CD4-positive, alpha-beta T cell (primary cell): ENCODE measurements at places on chromosomes 5 and 9.

- DNase-seq, result no peak
These were observed 28.8 kb downstream of the LPCAT1 start for GRCh38 chr5:1494780-1495524.

GRCh38 chr5:65721050-65721719 lies 724 bp downstream of the SGTB start:
- no peak for DNase-seq

DNA sequence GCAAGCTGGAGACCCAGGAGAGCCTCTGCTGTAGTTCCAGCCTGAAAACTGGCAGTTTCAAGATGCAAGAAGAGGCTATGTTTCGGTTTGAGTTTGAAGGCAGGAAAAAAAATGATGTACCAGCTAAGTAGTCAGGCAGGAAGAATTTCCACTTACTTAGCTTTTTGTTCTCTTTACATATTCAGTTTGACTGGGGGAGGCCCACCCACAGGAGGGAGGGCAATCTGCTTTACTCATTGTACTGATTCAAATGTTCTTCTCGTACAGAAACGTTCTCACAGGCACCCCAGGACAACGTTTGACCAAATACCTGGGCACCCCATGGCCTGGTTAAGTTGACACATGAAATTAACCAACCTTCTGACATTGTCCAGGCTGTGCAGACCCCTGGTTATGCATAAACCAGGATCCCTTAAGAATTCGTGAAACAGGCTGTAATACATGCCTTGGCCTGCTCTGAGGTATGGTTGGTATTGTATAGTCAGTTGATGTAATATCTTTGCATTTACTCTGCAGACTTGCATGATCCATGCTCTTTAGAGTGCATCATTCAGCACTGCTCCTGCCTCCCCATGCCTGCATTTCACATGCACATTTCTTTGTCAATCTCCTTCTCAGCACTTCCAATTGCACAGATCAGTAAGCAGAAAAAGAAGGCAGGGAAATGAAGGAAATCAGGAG lies 687.1 kb downstream of the TAF11L14 start:
- DNase-seq, result no peak

- DNase-seq, result no peak
These were observed 63.5 kb upstream of the GARNL3 start for GRCh38 chr9:127201071-127201541.

DNA sequence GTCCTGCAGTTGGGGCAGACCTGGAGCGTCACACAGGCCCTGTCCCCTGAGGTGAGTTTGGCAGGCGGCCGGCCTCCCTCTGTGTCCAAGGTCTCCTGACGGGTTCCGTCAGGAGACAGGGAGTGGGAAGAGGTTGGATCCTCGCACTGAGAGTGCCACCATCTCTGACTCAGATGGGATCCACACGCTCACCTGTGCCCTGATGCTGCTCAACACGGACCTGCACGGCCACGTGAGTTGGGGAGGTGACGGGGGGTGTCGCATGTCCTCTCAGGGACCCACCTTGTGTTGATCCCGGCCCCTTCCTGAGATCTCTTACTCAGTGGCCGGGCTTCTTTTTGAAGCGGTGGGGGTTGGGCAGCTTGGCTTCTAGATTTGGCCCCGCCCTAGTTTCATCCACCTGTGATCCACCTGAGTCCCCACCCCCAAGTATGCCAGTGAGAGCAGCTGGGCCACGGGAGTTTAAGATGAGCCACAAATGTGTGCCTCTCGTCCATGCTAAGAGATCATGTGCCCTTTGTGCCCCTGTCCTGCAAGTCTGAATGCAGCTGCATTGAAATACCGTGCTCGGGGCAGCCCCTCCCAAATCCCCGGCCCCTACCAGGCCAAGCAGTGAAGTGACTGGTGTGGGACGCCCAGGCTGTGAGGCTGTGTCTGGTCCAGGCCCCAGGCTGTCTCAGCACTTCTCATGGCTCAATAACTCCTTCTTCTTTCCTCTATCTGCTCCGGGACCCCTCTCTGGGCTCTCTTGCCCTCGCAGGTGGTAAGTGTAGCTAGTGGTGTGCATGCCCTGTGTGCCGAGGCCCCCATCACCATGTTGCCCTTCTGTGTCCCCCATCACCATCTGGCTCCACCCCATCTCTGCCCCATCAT lies 27.2 kb downstream of the PSD2 start:
- no peak for DNase-seq

DNA sequence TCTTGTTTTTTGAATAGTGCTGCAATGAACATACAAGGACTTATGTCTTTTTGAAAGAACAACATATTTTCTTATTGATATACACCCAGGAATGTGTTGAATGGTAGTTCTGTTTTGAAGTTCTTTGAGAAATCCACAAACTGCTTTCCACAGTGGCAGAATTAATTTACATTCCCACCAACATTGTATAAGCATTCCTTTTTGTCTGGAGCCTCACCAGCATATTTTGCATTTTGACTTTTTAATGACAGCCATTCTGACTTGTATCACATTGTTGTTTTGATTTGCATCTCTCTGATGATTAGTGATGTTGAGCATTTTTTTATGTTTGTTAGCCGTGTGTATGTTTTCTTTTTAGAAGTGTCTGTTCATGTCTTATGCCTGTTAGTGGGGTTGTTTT lies 524.9 kb downstream of the SEMA5A start:
- no peak for DNase-seq

DNA sequence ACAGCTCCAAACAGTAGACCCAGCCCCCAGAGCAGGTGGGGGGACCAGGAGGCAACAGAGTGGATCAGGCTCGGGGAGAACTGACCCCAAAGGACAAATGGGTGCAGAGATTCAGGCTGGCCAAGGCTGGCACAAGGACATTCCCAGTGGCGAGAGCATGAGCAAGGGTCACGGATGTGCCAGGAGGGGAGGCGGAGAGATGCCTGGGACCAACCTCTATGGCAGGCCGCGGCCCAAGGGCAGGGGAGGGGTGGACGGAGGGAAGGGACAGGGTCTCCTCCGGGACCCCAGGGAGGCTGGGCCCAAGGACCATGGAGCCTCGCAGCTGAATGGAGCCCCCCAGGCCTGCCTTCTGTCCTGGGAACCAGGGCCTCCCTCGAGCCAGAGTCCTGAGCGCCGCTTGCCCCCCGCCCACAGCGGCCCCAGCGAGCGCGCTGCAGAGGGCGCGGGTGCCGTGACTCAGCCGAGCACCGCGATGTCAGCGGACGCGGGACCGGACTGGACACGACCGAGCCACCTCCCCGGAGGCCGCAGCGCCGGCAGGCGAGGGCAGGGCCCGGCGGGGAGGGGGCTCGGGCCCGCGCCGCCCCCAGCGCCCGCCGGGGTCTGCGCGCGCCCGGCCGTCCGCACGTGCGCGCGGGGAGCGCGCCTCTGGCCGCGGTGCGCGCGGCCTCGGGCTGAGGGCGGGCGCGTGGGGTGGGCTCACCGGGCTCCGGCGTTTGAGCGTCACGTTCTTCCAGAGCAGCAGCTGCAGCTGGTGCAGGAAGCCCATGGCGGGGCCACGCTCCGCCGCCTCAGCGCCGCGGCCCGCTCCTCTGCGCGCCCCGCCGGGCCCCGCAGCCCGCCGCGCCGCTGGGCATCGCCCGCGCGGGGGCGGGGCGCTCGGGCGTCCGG lies at the start of gene ABCA2:
Gene ABCA2 (minus strand): TSS at position 869 of the 894 bp plus-strand sequence. CDS start 97 bp downstream, at position 772.
- DNase-seq, result no peak

DNA sequence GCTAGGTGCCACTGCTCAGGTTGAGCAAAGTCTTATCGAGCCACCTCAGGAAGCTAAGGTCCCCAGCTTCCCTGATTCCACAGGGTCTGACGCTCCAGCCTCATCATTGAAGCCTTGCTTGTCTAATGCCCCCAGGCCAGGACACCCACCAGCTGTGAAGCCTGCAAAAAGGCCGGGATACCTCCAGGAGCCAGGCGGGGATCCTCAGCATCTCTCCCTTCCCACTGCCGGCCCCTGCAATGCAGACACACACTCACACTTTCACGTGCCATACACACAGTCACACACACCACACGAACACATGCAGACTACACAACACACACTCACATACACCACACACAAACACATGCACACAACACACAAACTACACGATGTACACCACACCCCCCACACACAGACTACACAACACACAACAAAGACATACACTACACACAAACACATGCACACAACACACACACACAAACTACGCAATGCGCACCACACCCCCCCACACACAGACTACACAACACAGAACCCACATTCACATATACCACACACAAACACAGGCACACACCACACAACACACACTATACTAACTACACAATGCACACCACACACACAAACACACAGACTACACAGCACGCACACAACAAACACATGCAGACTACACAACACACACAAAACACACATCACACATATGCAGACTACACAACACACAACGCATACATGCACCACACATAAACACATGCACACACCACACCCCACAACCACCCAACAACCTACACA lies 17.8 kb upstream of the S1PR3 start:
- no peak for DNase-seq

GRCh38 chr5:56566374-56567249 lies 248.7 kb upstream of the MAP3K1 start:
- DNase-seq, result no peak

- no peak for DNase-seq
These were observed 13.7 kb upstream of the NXNL2 start for GRCh38 chr9:88521308-88521707.

DNA sequence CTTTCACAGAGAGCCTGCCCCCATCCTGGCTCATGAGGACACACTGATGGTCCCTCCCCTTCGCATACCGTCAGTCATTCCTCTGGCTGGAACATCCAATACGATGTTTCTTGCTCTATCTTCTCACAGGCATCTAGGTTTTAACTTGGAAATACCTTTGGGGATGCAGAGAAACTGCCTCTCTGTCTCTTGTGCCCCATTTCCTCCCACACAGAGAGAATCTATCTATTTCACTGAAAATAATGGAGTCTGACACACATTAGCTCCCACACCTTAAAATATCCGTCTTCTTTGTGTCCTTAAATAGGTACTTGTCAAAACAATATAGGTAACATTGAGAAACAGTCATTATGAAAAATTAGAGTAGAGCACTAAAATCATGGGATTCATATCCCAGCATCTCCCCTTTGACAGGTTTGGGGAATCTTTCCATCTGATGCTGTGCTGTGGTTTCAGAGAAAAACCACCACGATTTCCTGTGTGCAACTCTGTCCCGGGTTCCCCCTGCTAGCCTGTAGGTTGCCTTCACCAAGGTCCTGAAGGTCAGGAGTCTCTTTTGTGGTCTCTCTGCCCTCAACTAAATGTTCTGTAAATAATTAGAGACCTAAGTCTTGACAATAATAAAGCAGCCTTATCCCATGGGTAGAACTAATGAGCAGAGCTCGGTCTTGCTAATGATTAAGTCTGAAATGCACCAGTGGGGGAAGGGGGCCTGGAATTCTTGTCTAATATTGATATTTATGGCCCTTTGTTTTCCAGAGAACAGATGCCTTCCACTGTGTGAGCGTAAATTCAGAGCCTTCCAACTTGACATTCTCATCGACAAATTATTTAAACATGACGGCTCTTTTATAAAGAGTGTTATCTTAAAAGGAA lies 371.0 kb downstream of the ICE1 start:
- no peak for DNase-seq

- DNase-seq, result no peak
These were observed 5.1 kb upstream of the CEP78 start for GRCh38 chr9:78230761-78231160.

DNA sequence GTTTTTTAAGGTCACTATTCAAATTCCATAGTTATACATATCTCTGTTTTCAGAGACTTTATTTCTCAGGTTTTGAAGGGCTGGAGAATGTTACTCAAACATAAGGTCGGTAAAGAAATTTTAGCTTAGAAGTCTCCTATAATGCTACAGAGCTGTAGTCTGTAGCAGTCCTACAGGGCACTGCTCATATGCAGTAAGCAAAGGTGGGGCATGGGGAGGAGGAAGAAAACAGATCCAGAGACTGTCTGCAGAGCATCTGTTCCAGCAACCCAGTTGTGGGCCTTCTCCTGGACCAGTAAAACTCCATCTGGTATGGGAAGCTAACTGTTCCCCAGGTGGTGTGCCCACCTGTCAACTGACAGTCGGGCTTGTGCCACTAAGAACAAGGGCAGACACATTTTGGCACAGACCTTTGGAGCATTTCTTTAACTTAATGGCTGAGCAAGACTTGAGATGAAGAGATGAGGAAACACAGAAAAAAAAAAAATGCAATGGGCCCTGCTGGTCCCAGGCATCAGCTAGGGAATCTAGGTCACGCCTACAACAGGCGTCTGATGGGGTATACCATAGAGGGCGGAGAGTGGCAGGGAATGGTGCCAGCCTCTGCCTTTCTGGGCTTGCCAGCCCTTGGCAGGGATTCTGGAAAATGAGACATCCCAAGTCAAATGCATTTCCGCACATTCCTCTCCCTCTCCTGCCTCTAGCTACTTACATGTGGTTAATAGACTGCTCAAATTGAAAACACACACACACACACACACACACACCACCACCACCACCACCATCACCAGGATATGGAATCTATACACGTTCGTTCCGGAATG lies 218.9 kb downstream of the ARL15 start:
- no peak for DNase-seq

DNA sequence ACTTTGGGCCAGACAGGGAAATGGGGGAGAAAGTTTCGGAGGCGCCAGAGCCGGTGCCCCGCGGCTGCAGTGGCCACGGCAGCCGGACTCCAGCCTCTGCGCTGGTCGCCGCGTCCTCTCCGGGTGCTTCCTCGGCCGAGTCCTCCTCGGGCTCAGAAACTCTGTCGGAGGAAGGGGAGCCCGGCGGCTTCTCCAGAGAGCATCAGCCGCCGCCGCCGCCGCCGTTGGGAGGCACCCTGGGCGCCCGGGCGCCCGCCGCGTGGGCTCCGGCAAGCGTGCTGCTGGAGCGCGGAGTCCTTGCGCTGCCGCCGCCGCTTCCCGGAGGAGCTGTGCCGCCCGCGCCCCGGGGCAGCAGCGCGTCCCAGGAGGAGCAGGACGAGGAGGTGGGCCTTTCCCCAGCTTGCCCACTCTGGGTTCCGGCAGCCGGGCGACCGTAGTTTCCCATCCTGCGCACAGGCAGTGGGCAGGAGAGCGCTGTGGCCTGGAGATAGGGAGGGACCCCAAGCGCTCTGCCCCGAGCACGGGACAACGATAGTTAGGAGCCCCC lies 516 bp downstream of the MAST4 start:
- no peak for DNase-seq

DNA sequence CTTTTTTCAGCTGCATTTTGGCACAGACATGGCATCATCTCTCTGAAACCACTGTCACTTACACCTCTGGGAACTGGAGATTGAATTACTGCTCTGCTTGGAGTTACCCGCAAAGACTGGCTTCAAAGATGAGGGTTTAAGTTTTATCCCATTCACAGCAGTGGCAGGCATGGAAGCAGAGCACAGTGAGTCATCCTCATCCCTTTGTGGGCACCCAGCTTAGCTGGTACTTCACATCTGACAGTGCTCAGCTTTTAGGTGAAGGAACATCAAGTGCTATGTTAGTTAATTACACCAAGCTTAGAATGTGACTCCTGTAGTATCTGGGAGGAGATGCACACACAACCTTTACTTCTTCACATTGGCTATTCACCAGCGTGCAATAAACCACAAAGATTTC lies 24.8 kb upstream of the ALDH1A1 start:
- DNase-seq, result no peak

DNA sequence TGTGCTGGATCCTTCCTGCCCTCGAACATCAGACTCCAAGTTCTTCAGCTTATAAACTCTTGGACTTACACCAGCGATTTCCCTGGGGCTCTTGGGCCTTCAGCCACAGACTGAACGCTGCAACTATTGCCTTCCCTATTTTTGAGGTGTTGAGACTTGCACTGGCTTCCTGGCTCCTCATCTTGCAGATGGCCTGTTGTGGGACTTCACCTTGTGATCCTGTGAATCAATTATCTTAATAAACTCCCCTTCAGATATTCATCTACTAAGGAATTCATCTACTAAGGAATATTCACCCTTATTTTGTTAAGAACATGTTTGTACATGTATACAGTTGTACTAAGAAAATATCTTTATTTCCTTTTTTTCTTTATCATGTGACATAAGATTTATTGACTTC lies 1079.7 kb downstream of the CDH12 start:
- no peak for DNase-seq
